ENCODE measurements at places on chromosomes 11 and 22. TPM values are rescaled to one million over a fixed set of nuclear protein-coding genes. Genes with fewer than 3 reads are reported as not detected.

C11orf71 gene
- total RNA-seq, result 11.4 TPM

SLC6A5 gene
- not detected for total RNA-seq

RIMBP3B gene
- total RNA-seq, result 0.87 TPM

DEFB131B gene
- not detected for total RNA-seq

ZNF280B gene
- total RNA-seq, result 7.7 TPM

UPK3A gene
- not detected for total RNA-seq

ZBED4 gene
- 33.1 TPM for total RNA-seq

OR4C15 gene
- total RNA-seq, result not detected

ELMOD1 gene
- not detected for total RNA-seq

OR8G5 gene
- total RNA-seq, result not detected

OR8D4 gene
- total RNA-seq, result not detected

SPI1 gene
- not detected for total RNA-seq

STK33 gene
- not detected for total RNA-seq

OR5L2 gene
- not detected for total RNA-seq

OR5AP2 gene
- not detected for total RNA-seq

FAM89B gene
- total RNA-seq, result 79.8 TPM

SLC37A2 gene
- 0.26 TPM for total RNA-seq

HTR3B gene
- total RNA-seq, result not detected

ADORA2A gene
- total RNA-seq, result 10.9 TPM

AQP11 gene
- 0.39 TPM for total RNA-seq

DDX25 gene
- 0.39 TPM for total RNA-seq

RAB36 gene
- 4.9 TPM for total RNA-seq

Data from A673 (cell line).